ENCODE measurements at places on chromosomes 7 and 10.

GRCh38 chr10:1679821-1680650 lies 57.3 kb downstream of the ADARB2 start:
- no peak for DNase-seq

GRCh38 chr10:13894412-13895093 lies 307.8 kb downstream of the PRPF18 start:
- no peak for DNase-seq

DNA sequence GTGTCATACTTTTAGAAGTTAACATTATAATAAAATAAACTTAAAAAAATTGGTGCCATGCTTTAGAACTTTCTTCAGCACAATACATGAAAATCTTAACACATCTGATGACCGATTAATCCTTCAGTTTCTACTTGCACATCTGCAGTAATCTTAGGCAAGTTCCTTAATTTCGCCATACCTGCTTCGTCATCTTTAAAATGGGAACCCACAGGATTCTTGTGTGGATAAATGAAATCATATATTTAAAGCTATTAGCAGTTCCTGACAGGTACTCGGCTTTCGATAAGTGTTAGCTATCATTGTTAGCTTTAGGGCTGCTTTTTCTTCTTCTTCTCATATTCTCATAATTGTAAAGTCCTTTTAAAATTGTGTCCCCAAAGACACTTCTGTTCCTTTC lies 907 bp upstream of the VPS50 start:
- DNase-seq: no peak

DNA sequence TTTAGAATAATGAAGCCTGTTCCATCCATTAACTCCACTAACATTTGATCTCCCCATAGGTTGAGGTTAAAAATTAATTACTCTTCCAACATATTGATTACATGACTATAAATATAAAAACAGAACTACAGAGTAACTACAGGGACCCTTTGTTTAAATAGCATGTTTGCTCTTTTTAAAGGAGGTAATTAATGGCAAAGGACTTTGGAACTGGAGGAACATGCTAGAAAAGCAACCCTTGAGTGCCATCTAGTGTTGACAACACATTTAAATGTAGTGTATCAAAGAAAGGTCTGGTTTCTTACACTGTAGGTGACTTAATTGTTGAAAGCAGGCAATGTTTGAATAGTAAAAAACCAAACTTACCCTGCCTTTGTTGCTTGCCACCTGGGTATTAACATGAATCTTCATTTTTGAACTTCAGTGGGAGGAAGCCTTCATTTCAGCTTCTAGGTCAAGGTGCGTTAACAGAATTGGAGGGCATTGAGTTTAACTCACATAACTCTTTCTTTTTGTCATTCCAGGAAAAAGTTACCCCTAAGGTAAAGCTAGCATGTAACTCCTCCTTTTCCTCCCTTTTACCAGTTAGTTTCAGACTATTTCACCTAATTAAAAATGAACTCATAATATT lies 52.6 kb upstream of the CAPZA2 start:
- DNase-seq: peak; percentile 92

- DNase-seq: no peak
Measured at GRCh38 chr10:110357252-110357780, 52.6 kb upstream of the SMNDC1 start.

DNA sequence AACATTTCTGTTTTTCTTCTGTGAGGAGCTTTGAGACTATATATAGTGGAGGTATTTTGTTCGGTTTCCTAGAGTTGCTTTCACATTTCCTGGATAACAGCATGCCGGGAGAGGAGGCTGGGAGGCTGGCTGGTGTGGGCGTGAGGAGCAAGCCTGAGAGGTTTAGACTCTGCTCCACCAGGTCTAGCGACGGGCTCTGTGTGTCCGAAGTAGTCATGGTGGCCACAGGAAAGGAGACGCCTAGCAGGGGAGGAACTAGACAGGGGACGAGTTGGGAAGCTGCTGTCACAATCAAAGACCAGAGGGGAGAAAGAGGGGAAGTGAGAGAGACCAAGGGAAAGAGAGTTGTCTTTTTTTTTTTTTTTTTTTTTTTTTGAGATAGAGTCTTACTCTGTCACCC lies 19.6 kb downstream of the PTPRE start:
- DNase-seq: no peak

DNA sequence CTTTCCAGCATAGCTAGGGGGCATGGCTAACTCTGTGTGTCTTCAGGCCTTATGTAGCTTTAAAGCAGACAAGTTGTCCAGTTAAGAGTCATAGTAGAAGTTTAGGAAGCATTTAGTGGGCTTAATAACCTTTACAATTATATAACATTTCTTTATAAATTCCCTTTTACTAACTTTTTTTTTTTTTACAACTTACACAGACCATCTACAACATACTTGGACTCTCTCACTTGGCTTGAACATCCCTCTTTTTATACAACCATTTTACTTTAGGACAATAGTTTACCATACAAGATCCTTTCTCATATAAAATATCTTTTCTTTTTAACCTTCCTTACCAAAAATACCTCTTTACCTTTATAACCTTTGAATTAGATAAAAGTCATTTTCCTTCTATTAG lies 26.3 kb downstream of the SP4 start:
- DNase-seq: no peak

GRCh38 chr10:70090013-70090412 lies 37.4 kb downstream of the MACROH2A2 start:
- DNase-seq: no peak

Data from NCI-H748 treated with DMSO at 0.1 percent for 48 hours (cell line).